ENCODE measurements at places on chromosomes 3 and 15.

DNA sequence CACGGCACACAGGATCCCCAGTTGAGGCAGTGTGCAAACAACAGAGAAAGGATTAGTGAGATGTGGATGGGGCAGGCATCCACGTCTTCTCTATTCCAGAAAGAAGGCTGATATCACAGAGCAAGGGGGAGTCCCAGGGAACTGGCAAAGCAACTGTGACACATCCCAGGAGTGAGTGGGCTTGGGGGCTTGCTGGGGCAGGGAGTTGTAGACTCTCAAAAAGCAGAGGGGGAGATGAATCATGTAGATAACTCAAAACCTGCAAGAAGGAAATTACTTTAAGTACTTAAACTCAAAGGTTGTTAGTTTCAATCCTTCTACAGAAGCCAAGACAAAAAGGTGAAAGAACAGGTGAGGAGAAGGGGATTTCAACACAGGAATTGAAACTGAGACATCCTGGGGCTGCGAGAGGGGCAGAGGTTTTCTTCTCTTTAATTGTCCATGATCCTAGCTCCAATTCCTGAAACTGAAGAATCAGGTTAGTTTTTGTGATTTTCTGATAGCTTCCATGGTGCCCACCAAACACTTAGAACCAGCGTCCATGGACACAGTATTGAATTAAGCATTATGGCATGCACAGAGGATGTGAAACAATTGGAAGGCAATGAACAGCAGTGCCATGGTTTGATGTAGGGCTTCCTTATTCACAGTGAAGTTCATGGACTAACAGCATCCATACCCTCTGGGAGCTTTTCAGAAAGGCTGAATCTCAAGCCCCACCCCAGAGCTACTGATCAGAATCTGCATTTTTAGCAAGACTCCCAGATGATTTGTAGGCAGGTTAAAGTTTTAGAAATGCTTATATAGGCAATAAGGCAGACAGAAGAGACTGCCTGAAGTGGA is 52.0 kb downstream of the CCR3 start:
- no peak for DNase-seq

GRCh38 chr3:127670229-127670559 is 2.6 kb upstream of the ABTB1 start:
- no peak for DNase-seq

GRCh38 chr3:181326637-181327223 is 337.2 kb upstream of the DNAJC19 start:
- DNase-seq, result no peak

GRCh38 chr3:119360736-119361462 is 66.7 kb downstream of the ARHGAP31 start:
- DNase-seq, result no peak
